Activated CD8-positive, alpha-beta memory T cell treated with anti-CD3 and anti-CD28 coated beads, Interleukin-2, amount 50 U/mL, for 48 hours (primary cell): ENCODE measurements at places on chromosomes 16 and 17.

- DNase-seq, result peak; percentile 61
Measured at GRCh38 chr17:34519282-34519681, 60.1 kb upstream of the TMEM132E start.

- DNase-seq, result no peak
Measured at GRCh38 chr16:58109330-58109729, 19.9 kb downstream of the CFAP20 start.

DNA sequence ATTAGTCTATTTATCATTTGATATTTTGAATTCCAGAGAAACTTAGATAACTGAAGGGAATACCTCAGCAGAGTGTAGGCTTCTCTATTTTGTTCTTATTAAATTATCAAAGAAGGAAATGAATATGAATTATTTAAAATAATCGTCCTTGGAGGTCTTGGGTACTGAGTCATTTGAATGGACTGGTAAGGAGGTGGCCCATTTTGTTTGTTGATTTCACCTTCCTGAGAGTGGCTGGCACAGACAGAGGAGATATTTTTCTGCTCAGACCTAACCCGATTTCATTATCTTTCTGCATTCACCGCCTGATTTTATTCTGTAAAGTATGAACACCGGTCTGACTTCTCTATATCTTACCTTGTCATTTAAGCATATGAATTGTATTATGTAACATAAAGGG lies 88.0 kb downstream of the USP22 start:
- DNase-seq, result no peak

- no peak for DNase-seq
Measured at GRCh38 chr17:80539022-80539641, 5.5 kb upstream of the RPTOR start.

DNA sequence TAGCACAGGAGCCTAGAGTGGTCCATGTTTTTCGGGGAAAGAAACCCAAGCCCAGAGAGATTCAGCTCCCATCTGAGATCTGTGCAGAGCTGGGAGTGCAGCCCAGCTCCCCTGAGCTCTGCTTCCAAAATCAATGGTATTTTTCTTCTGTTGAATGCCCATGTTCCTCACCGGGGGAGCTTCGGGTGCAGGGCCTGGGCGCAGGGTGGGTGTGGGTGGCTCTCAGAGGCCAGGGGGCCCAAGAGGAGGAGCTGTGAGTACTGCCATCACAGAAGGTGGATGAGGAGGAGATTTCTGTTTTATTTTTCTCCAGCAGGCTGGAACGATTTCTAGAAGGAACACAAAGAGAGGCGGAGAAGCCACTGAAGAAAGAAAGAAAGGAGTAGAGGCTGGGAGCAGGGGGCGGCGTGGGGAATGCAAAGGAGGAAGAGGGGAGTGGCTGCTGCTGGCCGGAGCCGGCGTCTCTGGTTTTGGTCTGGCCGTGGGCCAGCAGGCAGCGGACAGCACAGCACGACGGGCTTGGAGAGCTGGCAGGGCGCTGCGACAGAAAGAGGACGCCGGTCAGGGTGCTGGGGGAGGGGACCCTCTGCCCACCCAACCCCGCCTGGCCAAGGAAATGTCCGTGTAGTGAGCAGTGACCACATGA lies 76.2 kb upstream of the KSR1 start:
- DNase-seq, result no peak

DNA sequence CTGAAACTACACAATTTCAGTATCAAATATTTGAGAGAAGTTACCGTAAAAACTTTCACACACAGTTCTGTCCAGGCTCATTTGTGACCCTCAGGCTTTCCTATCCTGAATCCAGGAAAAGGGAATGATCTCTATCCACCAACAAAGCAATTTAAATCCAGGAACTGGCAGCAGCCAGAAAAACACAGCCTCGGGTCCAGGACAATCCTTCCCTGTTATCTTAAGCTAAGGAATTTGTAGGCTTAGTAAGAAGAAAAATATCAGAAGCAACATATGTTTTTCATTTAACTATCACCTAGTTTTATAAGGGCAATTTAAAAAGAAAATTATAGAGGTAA lies 47.1 kb downstream of the TEX2 start:
- no peak for DNase-seq

GRCh38 chr17:17684906-17685774 lies 3.9 kb downstream of the RAI1 start:
- no peak for DNase-seq

GRCh38 chr17:81076141-81076679 lies 41.3 kb downstream of the BAIAP2 start:
- no peak for DNase-seq

DNA sequence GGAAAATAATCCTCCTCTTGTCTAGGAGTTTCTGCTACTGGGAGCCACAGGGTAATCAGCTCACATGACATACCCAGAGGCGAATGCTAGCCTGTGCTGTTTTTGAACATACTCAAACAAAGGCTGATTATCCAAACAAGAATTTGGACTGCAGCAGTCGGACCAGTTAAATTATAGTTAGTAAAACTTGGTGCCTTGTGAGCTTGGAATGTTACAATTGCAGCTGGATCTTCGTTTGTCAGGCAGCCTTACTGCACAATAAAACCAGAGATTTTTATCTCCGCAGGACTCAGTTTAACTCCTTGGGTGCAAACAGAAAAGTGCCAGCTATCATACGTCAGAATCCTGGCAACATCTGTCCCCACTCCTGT lies 163.8 kb upstream of the TBX2 start:
- DNase-seq, result no peak

- DNase-seq, result no peak
Measured at GRCh38 chr17:21113716-21114115, 13.0 kb upstream of the DHRS7B start.

- DNase-seq, result peak; percentile 32
Measured at GRCh38 chr17:3035256-3035967, 28.0 kb downstream of the OR1D5 start.

DNA sequence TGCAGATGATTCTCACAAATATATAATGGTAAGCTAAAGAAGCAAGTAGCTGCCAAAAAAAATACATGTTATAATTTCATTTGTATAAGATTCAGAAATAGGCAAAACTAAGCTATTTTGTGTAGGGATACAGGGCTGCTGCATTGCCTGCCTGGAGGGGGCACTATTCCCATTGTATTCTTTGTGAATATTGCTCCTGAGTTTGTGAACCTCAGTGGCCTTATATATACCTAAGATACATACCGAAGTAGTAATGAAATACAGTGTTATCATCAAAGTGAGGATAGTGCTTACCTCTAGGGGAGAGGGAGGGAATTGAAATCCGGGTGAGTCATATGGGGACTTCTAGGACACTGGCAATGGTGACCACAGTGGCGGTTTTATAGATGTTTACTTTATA lies 53.5 kb downstream of the C17orf58 start:
- DNase-seq, result no peak

DNA sequence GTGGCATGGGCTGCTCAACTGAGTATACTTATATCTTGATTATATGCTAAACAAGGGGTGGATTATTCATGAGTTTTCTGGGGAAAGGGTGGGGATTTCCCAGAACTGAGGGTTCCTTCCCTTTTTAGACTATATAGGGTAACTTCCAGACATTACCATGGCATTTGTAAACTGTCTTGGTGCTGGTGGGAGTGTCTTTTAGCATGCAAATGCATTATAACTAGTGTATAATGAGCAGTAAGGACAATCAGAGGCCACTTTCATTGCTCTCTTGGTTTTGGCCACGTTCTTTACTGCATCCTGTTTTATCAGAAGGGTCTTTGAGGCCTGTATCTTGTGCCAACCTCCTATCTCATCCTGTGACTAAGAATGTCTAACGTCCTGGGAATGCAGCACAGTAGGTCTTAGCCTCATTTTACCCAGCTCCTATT lies 12.0 kb downstream of the PRR11 start:
- no peak for DNase-seq

DNA sequence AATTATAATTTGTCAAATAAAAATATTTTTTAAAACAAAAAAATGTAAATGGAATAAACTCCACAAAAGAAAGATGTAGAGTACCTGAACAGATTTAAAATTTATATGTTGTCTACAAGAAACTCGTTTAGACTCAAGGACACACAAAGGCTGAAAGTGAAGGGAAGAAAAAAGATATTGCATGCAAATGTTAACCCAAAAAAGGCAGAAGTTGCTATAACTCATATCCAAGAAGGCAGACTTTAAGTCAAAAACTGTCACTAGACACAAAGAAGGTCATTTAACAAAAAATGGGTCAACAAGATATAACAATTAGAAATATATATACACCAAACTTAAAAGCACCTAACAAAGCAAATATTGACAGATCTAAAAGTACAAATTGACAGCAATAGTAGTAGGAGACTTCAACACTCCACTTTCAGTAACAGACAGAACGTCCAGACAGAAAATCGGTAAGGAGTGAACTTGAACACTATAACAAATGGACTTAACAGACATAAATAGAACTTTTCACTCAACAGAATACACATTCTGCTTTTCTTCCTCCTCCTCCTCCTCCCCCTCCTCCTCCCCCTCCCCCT lies 40.8 kb upstream of the MYLK3 start:
- no peak for DNase-seq

GRCh38 chr17:73335591-73336407 lies 24.0 kb upstream of the CDC42EP4 start:
- no peak for DNase-seq

DNA sequence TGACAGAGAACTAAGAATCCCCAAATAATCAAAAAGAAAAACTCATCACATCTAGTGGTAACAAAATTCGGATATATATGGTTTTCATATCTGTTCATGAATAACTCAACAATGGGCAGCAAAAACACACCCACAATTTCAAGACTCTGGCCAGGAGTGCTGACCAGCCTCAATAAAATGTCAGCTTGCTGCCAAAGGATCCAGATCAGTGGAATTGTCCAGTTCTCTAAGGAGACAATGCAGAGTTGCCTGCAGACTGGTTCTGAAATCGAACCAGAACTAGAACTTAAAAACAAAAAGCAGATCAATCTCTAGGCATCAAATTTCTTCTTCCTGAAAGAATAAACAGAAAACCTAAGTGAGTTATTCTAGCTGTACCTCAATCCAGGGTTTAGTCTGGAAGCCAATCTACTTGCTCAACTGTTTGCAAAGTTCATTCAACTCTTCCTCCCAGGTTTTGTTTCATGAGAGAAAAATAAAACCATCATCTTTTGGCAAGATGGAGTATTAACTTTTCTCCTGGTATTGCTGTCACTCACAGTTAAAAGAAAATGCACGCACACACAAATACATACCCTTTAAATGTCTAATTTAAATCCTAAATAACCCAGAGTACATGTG lies 61.0 kb downstream of the CFDP1 start:
- no peak for DNase-seq

DNA sequence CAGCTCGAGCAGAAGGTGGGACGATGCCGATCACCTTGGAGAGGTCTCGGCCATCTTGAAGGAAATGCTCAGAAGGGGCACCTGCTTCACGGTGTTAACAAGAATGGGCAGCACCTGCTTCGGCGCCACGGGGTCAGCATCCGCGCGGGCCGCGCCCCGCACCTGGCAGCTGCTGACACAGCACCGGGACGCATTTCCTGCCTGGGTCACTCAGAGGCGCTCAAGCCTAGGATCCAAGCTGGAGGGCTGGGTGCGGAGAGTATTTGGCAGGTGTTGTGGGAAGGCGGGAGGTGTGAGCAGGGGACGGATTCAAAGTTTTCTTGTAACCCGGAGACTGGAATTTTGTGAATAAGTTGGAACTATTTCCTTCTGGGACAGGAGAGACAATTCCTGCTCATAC lies 39.3 kb upstream of the AKTIP start:
- DNase-seq, result no peak

DNA sequence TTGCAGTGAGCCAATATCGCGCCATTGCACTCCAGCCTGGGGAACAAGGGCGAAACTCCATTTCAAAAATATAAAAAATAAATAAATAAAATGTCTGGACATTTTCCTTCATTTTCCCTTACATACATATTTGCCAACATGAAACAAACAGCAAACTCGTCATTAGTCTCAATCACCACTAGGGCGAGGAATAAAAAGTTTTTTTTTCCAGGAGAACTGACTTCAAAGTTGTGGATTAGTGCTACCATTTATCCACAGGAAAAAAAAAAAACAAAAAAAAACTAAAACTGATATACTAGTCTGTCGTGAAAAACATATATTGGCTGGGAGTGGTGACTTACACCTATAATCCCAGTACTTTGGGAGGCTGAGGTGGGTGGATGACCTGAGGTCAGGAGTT lies 77.0 kb upstream of the MTMR4 start:
- DNase-seq, result no peak

DNA sequence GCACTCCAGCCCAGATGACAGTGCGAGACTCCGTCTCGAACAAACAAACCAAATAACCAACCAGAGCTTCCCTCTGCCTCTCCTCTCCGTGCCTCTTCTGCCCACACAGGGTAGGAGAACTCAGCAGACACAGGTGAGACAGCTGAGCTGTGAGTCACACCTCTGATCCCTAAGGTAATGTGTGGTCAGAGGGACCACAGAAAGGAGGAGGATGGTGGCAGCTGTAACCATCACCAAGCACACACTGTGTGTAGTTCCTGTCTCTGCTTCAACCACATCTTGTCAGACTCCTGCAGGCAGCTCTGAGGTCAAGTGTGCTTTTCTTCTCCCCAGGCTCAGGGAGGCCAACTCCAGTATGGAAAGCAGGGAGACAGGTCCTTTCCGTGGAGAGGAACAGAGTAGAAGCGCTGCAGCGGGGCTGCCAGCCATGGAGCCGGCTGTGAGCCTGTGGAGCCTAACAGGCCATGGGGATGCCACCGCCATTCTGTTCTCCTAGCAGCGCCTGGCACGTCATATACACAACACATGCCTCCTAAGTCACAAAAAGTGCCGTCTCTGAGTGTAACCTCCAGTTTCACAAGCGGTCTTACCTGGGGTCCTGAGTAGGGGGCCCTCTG lies 7.1 kb downstream of the NUDT16L1 start:
- peak; percentile 56 for DNase-seq

GRCh38 chr16:82655072-82655714 lies 28.4 kb downstream of the CDH13 start:
- DNase-seq, result peak; percentile 77
